HEK293T (cell line): ENCODE measurements at places on chromosomes 6 and 20.

DNA sequence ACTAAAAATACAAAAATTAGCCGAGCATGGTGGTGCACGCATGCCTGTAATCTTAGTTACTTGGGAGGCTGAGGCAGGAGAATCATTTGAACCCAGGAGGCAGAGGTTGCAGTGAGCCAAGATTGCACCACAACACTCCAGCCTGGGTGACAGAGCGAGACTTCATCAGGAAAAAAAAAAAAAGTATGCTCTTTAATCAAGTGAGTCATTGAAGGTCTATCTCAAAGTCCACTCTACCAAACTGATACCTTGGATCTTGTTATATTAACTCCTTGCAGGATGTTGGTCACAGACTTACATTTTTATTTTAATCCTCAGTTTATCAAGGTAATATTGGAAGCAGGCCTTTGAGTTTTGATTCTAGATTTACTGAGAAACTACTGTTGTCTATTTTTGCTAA is 348.7 kb downstream of the COL12A1 start:
- no peak for DNase-seq

GRCh38 chr20:17835240-17835933 is 133.2 kb downstream of the SNX5 start:
- no peak for DNase-seq

DNA sequence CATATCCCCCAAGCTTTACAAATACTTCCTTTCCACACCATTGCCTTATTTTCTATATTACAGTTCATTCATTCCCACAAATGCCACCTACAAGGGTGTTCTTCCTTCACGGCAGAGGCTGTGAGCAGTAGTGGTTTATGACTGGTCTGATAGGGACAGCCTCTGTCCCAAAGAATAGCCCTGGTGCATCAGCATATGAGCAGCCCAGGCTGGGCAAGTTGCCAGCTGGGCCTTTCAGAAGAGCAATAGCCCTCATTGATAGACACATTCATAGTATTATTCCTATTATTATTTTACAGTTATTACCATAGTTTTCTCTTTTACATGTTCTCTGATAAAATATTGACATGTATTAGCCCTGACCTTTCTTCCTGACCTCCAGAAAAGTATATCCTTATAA is 149.9 kb downstream of the MMS22L start:
- no peak for DNase-seq

DNA sequence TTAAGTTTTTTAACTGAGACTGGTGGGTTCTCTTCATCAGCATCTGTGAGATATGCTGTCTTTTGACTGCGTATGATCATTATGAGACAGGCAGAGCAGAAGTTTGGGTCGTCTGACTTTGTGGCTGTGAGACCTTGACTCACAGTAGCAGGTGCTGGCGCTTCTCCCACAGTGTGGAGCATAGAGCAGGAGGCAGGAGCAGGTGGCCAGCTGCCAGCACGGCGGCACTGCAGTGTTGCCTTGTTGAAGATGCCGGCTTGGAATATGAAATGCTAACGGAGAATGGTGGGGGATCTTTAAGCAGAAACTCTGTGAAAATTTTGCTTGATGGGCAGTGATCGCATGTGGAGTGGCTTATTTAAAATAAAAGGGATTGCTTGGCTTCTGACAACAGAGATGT is 105.0 kb downstream of the TIAM2 start:
- DNase-seq: no peak

- DNase-seq: peak; percentile 13
These were observed 26.7 kb downstream of the GPX6 start for GRCh38 chr6:28488916-28489365.

DNA sequence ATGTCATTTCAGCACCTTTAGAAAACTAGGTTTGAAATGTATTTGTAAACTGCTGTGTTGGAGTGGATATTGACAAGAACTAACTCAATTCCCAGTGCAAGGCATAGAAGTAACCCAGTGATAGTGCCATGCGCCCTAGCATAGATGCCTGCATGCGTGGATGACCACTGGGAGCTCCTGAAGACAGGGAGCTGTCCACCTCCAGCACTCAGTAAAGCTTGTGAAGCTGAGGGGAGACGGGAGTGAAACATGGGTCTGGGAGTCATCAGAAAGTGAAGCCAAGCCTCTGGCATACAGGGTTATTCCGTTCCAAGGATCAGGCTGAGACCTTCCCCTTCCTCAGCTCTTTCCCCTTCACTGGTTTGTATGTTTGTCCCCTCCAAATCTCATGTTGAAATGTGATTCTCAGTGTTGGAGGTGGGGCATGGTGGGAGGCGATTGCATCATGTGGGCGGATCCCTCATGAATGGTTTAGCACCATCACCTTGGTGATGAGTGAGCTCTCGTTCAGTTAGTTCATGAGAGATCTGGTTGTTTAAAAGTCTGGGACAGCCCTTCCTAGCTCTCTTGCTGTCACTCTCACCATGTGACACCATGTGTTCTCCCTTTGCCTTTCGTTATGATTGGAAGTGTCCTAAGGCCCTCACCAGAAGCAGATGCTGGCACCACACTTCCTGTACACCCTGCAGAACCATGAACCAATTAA is 146.5 kb upstream of the FERMT1 start:
- no peak for DNase-seq

GRCh38 chr20:38406476-38406875 is 28.7 kb downstream of the SNHG17 start:
- DNase-seq: no peak

DNA sequence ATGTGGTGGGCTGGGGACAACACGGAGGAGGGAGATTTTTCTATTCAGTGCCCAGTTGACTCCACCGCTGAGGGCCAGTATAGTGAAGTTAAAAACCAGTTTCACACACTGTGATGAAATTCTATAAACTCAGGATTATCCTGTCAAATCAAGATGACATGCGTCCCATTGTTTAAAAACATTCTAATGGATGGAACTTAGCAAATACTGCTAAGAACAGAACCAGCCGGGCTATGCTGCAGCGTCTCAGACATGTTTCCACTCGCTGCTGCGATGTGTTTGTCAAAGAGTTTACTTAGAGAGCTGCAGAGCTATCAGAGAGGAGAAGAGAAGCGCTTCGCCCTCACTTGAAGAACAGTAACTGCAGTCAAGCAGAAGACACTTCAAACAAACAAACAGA is 212.6 kb upstream of the FOXQ1 start:
- no peak for DNase-seq

DNA sequence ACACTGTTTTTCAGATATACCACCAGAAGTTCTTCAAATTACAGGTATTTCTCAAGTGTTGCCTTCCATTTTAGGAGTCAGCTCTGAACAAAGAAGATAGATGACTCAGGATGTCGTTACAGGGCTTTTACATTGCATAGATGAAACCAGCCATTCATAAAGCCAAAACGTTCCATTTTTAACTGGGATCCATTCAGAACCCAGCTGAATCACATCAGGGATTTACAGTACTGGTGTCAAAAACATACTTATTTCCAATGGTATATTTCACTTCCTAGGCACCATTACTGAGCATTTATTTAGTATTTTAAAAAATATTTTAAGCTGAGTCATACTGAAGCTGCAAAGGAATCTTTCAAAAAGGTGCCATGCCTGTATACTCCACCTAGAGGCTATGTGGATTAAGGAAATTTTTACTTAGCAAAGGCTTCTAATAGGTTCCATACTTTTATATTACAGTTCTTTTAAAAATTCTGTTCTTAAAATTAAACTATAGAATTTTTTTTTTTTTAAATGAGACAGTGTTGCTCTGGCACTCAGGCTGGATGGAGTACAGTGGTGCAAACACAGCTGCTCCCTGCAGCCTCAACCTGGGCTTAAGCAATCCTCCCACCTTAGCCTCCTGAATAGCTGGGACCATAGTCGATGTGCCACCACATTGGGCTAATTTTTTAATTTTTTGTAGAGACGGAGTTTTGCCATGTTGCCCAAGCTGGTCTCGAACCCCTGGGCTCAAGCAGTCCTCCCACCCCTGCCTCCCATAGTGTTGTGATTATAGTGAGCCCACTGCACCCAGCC is 2.6 kb downstream of the ASF1A start:
- DNase-seq: peak; percentile 27

GRCh38 chr6:153634416-153634815 is 404.6 kb upstream of the OPRM1 start:
- DNase-seq: no peak

DNA sequence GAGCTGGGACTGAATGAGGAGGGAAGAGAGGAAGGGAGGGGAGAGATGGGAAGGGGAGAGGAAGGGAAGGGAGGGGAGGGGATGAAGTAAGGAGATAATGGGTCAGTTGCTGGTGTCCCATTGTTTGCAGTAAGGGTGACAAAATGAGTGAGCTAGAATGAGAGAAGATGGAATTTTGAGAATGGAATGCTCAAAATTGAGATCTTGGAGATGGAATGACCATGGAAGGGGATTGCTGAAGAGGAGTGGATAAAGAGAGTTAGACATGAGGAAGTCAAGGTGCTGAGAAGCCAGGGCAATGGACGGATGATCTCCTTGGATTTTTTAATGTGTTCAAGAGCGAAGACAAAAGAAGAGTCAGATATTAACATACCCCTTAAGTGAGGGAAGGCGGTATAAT is 80.5 kb upstream of the SSTR4 start:
- no peak for DNase-seq

DNA sequence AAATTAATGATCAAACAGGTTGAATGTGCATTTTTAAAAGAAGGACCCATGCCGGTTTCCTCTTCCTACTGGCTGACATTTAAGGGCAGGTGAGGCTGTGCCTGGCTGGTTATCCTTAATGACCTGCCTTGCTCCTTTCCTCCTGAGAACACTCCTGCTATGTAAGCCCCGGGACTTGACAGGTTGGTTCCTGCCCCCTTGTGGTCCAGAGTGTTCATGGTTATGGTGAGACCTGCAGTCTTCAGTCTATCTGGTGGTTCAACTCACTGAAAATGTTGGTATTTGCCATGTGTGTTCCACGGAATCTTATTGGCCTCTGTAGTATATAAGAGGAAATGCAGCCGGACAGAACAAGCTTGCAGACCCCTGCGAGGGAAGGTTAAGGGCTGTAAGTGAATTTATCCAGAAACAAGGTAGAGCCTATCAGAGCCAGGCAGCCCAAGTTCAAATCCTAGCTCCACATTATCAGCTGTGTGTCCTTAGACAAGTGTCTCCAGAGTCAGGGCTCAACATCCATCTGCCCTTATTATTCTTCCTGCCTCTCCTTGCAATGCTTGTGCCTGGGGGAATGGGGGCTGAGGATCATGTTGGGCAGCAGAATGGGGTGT is 5.2 kb upstream of the BPIFA3 start:
- peak; percentile 67 for DNase-seq

DNA sequence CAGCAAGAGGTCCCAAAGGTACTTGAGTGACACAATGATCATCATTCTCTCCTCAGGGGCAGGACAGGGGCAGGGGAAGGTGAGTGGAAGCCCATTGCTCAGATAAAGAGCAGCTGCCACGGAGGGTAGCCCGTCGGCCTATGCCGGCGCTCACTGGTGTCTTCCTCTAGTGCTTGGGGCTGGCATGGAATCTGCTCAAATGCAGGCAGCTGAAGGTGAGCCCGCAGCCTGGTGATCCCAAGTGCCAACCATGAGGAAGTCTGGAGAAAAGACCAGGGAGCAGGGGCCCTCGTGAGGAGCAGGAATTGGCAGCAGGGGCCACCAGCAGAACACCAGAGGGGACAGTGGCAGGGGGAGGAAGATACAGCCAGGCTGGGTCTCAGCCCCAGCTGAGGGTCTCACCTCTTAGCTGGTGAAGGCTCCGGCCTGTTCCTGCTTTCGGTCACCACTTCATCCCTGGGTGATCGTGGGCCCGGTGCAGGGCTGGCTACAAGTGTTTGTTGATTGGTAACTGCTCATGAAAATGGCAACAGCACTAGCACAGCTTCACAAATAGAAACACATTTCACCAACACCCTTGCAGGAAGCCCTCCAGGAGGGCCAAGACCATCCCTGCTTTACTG is 24.7 kb downstream of the RBCK1 start:
- no peak for DNase-seq

DNA sequence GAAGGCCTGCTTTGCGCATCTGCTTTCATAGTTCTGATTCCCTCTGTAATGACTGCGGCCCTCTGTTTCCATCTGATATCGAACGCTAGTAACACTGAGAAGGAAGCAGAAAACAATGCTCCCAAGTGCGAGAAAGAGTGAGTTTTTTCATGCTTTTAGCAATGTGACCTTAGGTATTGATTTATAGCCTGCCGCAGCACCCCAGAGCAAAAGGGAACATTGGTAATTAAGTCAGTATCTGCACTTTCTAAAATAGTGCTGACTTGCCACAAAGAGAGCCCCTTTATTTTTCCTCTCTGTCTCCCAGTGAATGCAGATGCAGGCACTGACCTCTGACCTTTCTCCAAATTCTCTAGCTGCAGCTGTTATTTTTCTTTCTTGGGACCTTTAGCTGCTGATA is 129.8 kb downstream of the HDGFL1 start:
- DNase-seq: no peak

DNA sequence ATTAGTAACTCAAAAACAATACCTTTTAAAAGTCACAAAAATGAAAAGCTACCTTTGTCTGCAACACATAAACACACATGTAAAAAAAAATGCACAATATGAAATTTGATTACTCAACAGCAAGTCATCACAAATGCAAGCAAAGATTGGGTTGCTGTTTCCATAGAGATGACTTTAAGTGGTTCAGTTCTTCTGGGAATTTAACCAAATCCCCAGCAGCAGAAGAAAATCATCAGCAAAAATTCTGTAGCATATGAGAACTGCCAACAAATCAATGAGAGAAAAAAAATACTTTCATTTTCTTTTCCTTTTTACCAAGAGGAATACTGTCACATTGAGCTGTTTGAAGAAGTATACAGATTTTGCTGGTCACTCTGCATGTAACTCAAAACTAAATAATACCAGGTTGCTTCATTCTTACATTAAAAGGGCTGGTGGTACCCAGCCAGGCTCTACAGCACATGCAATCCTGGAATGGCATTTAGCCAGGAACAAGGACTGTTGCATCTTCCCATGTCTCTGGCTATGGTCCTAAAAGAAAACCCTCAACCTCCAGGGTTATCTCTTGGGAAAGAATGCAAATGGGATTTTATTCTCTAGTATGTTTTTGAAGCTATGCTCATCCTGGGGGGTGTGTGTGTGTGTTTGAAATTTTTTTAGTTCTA is 158.3 kb downstream of the OPRM1 start:
- DNase-seq: no peak

DNA sequence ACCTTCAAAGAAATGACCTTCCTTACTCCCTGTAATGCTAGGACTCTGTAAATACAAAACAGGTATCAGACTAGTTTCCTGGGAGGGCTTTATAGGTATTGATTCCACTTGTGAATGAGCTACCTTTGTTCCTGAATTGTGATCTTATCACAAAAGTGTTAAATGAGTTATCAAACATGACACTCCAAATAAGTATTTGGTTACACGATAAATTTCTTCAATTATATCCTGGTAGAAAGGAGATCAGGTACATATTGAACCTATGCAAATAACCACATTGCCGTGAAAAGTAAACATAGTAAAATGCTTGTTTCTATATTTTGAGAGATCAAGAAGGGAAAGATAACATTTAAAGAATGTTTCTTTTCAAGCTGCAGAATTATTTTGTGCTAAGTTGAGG is 285.3 kb downstream of the HIVEP2 start:
- DNase-seq: no peak

- DNase-seq: no peak
These were observed 2.4 kb downstream of the PHF3 start for GRCh38 chr6:63637865-63638445.

- DNase-seq: no peak
These were observed 15.9 kb downstream of the NDUFAF5 start for GRCh38 chr20:13800728-13801134.
